HS-5 (cell line): ENCODE measurements at places on chromosomes 6 and 20.

DNA sequence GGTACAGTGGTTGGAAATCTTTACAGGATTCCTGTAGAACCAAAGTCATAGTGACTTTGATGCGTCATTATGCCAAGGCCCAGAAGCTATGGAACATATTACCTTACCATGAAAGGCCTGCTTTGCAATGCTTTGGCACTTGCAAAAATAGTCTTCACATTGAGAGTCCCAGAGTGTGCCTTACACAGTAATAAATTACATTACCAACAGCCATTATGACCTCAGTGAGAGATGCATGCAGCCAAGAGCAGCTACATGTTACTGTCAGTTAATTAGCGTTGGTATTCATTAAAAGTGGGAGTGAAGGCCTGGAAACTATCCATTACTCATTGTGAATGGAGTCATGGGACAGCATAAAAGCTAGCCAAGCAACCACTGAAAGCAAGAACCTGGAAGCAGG is 39.2 kb upstream of the HDDC2 start:
- no peak for DNase-seq

DNA sequence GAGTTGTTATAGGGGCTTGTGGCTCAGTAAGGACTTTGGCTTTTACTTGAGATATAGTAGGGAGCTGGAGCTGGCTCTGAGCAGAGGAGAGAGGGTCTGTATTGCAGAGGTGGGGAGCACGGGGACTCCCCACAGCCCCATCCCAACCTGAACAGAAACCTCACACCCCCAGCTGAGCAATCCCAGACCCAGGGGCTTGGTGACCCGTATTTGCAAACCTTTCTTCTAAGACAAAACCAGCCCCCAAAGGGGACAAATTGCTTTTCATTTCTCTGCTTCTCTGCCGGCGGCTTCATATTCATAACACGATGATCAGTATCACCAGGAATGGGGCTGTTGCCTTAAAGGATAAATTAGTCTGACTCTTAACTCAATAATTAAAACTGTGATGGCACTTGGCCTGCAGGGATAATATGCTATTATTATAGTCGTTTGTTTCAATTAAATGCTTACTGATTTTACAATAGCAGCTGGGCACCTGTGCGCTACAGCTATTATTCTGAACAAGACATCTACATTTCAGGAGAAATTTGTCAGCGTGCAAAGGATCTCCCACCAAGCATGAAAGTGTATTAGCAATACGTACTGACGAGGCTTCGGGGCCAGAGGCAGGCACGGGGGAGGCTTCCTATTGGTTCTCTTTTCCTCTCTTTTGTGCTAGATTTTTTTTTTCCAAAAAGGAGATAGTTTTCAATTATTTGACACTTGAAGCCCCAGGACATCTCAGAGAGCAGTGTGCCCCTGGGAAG is 118.1 kb downstream of the TOX2 start:
- no peak for DNase-seq

GRCh38 chr6:30322527-30323501 is 3.9 kb upstream of the TRIM39 start:
- peak; percentile 56 for DNase-seq

GRCh38 chr20:48483334-48484066 is 344.3 kb downstream of the PREX1 start:
- DNase-seq: no peak

DNA sequence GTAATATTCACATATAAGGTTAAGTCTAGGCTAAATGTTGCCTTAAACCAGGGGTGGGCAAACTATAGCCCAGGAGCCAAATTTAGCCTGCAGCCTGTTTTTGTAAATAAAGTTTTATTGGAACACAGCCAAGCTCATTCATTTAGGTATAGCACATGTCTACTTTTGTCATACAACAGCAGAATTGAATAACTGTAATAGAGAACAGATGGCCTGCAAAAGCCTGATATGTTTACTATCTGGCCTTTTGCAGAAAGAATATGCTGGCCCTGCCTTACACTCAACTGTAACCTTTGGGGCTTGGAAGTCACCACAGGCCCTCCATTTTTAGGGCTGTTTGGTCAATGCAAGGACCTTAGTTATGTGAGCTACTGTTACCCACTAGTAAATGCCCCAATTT is 17.7 kb upstream of the BCLAF1 start:
- no peak for DNase-seq

- DNase-seq: no peak
Measured at GRCh38 chr6:99091985-99092384, 144.2 kb upstream of the FBXL4 start.

DNA sequence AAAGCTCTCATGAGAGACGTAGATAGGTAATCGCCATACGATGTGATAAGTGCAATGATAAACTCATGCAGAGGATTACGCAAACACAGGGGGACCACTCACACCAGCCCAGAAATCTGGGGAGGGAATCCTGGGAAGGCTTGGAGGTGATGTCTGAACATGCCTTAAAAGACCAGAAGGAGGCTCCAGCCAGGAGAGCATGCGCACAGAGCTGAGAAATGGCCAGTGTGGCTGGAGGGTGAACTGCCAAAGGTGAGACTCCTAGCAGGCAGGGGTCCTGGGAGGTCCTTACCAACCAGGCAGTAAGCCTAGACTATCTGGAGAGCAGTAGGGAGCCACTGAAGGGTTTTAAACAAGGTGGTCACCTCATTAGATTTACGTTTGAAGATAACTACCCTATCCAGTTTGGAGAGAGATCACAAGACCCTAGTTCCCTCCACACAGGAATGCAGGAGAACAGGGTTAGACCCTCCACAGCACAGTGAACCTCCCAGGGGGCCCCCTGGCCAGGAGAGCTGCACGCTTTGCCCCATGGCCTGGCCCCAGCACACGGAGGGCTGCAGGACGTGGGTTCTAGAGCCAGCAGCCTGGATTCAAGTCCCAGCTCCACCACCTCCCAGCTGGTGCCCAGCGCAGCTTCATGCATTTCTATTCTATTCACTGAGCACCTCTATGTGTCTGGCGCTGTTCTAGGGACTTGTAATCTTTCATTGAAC is 13.1 kb downstream of the MDFI start:
- no peak for DNase-seq

GRCh38 chr20:7015257-7015656 is 247.8 kb downstream of the BMP2 start:
- no peak for DNase-seq

DNA sequence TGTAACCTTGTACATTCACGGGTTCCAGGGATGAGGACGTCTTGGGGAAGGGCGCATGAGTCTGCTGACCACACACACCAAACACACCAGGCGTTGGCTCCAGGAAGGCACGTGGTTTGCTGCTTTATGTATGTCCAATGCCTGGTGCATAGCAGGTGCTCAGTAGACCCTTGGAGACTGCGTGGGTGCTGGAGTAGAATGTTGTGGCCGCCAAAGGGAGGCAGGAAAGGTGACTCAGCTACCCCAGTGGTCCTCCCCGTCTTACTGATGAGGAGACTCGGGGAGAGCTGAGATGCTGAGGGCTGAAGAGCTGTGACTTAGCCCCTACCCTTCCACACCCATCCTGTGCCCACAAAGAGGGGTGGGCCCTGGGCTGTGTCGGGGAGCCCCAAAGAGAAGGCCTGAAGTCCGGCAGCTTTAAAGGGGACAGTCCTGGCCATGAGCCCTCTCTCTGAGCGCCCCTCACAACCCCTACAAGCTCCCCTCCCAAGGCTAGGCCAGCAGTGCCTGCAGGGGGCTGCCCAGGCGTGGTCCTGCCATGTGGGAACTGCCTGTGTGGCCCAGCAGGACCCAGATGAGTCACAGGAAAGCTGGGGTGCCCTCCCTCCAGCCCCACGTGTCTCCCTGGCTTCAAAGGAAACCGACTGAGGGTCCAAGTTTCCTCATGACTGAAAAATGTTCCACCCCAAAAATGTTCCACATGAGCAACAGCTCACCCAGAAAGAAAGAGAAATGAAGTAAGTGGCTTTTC is 28.0 kb upstream of the PTGIS start:
- DNase-seq: no peak

GRCh38 chr20:49394264-49394663 is 88.2 kb downstream of the KCNB1 start:
- DNase-seq: no peak

GRCh38 chr20:1081891-1082290 is 36.5 kb upstream of the PSMF1 start:
- DNase-seq: no peak

DNA sequence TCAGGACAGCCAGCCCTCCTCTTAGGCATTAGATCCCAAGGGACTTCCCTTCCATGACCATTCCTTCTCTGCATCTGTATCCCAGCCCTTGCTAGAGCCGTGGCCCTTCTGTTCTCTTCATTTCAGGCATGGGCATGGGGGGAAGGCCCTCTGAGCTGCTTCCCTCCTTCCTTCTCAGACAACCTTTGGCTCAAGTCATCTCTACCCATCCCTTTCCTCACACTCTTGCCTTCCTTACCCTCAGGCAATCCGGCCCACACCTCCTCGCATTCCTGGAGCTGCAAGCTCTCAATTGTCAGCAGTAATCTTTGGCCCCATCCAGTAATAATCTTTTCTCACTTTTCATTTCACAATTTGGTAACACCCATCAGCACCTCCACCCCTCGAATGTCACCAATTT is 426.9 kb upstream of the JARID2 start:
- DNase-seq: no peak

GRCh38 chr20:17562804-17563305 is 7.0 kb upstream of the DSTN start:
- no peak for DNase-seq

GRCh38 chr6:170253910-170254269 is 37.0 kb downstream of the DLL1 start:
- no peak for DNase-seq

- DNase-seq: no peak
Measured at GRCh38 chr6:42166444-42167141, 6.6 kb upstream of the GUCA1A start.

GRCh38 chr6:164151161-164152120 is 736.9 kb downstream of the QKI start:
- no peak for DNase-seq

DNA sequence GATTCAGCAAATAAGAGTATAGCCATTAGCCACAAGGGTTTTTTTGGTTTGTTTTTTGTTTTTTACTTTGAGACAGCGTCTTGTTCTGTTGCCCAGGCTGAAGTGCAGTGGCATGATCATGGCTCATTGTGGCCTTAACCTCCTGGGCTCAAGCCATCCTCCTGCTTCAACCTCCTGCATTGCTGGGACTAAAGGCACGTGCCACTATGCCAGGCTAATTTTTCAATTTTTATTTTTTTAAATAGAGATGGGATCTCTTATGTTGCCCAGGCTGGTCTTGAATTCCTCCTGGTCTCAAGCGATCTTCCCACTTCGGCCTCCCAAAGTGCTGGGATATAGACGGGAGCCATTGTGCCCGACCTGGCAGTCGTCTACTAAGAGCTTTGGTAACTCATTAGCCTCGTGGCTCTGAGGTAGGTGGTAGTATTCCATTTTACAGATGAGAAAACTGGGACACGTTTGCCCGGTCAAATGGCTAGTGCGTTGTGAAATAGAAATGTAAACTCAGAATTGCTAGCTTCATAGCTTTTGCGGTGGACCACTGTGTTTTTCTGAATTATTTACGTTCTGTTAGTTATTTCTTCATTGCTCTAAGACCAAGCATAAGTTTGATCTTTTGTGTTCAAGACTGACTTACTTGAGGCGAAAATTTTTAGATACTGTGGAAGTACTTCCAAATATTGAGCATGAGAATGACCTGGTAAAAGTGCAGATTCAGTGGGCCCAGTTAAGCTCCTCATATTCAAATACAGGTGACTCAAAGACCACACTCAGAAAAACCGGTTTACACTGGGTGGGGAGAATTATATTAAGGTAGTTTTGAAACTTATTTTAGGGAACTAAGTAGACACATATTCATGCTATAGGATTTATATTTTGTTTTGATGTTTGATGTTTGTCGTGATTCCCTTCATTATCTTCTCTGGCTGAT is 2.1 kb downstream of the PANK2 start:
- no peak for DNase-seq

- DNase-seq: no peak
Measured at GRCh38 chr20:53794529-53795115, 201.0 kb upstream of the ZNF217 start.

- no peak for DNase-seq
Measured at GRCh38 chr20:34636648-34637047, 40.2 kb downstream of the PIGU start.

DNA sequence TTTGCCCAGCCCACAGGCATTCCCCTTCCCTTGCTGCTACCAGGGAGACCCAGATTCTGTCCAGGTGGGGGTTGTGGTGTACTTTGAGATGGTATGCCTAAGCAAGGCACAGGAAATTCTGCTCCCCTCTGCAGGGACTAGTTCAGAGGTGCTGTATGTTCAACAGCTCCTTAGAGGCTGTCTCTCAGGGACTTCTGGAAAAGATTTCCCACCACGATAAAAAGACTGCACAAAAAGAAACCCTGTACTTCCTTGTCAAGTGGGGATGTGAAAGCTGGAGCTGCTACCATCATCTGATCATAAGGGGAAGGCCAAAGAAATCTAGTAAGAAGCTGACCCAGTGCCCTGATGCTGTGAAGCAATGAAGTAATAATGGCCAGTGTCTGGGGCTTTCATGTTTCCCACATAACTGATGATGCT is 51.5 kb upstream of the SMIM29 start:
- no peak for DNase-seq

DNA sequence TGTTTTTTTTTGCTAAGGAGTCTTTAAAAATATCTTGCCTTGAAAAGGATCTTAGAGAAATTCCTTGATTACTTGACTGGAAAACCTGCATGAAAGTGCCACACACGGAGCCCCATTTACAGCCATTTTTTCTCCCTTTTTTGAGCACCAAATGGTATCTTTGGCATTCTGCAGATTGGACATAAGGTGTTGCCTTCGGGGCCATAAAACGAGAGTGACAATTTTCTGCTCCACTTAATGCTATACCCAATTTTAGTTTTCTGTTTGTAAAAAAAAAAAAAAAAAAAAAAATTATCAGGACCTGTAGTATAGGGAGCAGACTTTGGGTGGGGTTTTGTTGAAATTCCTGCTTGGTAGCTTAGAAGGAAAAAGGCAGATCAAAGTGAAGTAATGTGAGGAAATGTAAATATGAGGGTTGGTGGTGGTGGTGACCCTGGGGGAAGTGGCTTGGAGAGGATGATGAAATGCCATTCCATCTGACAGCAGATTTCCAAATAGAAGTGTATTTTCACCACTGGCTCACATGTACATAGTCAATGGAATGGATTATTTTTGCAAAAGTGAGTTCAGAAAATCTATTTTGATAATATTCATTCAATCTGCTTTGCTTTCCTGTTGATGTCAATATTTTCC is 212.1 kb upstream of the SOX4 start:
- DNase-seq: no peak

GRCh38 chr6:4028051-4028450 is 50.9 kb downstream of the FAM217A start:
- no peak for DNase-seq

DNA sequence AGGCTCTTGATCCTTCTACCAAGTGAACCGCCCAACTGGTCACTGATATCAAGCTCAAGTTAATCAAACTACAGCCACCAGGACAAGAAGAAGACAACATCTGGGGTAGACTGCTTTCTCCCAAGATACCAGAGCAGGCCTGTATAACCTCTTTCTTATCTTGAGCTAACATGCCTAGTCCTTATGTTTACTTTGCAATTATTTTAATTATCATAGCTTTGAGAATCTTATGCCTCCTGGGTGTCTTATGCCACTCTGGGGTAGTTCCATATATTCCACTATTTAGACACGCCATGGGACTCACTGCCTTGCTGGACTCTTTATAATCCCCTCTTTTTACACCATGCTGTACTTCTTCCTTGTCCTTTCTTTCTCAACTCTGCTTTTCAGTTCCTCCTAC is 41.5 kb upstream of the ECI2 start:
- DNase-seq: no peak

- DNase-seq: no peak
Measured at GRCh38 chr6:15150207-15150606, 95.7 kb upstream of the JARID2 start.
